ENCODE measurements at places on chromosomes 4 and X.

DNA sequence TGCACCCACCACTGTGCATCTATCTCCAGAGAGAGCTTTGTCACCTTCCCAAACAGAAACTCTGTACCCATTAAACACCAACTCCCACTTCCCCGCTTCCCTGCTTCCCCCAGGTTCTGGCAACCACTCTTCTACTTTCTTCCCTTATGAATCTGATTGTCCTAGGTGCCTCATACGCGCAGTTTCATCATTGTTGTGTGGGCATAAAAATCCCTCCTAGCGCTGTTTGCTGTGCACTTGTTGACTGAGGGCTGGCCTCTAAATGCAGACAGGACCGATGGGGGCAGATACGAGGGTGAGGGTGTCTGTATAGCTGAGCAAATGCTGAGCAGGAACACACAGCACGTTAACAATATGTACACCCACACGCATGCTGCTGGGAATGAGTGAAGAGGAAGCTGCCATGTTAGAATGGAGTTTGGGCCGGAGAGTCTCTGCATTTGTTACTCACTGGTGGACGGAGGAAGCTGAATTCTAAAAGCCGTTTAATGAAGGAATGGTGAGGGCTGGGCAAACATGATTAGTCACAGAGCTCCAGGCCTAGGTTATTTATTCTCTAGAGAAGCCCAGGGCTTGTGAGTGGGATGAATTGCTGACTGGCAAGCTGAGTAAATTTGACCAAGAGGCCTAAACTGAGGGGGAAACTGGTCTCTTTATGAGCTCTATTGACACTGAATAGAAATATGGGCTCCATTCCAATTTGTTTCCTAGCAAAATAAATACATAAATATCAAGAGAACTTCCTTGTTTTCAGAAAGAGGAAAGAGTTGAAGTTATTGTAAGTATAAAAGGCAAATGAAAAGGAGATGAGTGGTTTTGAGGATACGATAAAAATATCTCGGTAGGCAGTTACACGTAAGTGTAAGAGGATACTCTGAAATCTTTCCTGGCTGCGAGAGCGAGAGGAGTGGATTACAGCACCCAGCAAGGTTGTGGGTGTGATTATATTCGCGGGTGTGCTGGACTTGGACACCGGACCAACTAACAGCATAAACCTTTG, 95.9 kb upstream of the RPS6KA3 start:
- peak; percentile 54 for DNase-seq

DNA sequence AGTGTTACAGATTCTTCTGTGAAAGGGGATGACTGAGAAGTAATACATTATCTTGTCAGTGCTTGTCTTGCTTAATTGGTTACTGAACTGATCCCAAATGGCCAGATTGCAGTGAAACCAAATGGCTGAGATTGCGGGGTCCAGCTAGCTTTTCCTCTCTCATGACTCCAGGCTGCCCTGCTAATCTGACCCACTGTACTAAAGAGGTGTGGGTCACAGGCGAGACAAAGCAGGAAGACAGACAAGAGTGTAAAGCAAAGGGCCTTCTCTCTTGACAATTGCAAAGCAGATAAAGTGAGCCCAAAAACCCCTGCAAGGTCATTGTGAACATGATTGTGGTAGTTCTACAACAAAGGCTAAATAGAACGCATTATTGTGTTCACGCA, 2.1 kb downstream of the TMEM150C start:
- DNase-seq: no peak

GRCh38 chrX:11759461-11760311, 1.6 kb downstream of the MSL3 start:
- DNase-seq: peak; percentile 90

GRCh38 chr4:81898862-81899504, 427.3 kb upstream of the RASGEF1B start:
- DNase-seq: no peak

- peak; percentile 56 for DNase-seq
Observed at GRCh38 chr4:128558896-128559679, 250.4 kb upstream of the JADE1 start.

DNA sequence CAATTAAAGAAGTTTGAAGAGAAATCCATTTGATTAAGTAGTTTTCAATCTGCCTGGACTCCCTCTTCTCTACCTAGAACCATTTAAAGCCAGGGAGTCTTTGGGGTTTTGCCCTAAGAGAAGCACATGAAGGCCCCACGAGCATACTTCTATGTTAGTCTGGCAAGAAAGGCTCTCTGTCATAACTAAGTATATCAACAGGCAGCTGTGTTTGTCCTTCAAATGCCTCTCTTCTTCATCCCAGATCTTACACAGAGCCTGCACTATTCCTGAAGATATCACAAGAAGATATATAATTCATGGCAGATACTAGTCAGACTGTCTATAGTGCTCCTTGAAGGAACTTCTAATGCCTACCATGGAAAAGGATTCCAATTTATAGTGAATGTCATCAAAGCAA, 206.2 kb downstream of the PRDM5 start:
- DNase-seq: no peak
